ENCODE measurements at places on chromosomes 5 and 9.

- no peak for DNase-seq
Measured at GRCh38 chr5:73352649-73353230, 95.8 kb downstream of the FOXD1 start.

DNA sequence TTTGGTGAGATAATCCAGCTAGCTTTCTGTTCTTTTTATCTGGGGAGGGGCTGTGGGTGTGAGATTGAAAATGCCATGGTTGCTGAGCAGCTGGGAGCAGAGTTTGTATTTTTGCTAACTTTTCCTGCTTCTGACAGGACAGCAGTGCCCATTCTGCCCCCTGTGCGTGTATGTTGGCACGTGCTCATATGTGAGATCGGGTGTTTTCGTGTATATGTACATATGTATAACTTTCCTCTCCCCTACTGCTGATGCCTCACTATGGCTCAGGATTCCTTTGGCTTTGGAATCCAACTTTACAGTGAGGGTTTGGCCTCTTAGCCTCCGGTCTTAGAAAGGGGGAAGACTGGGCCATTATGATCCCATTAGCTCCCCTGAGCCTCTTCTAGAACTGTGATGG, 38.3 kb downstream of the RGS3 start:
- no peak for DNase-seq

DNA sequence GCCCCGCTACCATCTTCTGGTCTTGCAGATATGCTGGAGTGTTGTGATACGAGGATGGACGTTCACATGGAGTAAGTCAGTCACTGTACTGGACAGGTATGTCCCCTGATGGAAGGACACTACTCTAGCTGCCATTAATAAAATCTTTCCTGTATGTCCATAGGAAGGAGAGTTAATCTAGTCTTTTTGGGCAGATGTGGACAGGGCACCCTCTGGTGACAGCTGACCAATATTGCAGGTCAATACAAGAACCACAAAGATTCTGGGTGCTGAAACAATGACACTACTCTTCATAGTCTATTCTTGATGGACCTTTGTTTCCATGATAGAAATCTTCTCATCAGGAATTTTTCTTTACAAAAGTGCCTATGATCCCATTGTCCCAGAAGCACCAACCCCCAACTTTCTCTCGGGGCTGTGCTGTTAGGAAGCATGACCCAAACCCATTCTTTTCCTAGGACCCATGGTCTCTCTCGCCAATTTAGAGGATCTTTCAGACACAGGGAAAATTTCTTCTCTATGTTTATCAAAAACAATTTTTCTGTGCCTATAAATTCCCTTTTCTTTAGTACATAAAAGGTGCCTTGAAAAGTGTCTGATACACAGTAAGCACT, 376.9 kb downstream of the DTWD2 start:
- no peak for DNase-seq

GRCh38 chr9:113579283-113580040, 115.9 kb downstream of the RGS3 start:
- DNase-seq, result no peak

- DNase-seq, result peak; percentile 45
Measured at GRCh38 chr5:79255786-79256557, 20.0 kb downstream of the JMY start.

DNA sequence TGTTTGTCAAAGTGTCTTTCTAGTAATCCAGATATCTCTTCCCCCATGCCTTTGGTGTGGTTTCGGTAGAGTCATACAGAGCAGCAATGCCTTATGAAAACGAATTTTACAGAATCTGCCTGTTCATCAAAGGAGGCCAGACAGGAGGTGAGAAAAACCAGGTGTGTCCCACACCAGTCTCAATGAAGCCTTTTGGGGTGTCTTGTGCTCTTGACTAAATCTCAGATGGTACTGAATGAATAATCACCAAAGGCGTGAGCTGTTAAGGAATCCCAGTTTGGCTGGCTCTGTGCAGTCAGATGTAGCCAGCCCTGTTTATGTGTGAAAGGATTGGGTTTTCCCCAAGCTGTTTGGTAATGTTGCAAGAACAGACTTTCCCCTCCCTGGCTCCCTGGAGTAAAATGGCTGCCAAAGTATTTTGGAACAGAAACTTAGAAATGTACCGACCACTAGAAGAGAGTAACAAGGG, 70.8 kb upstream of the CDKN2B start:
- DNase-seq, result peak; percentile 5

- no peak for DNase-seq
Measured at GRCh38 chr9:95581900-95582299, 65.1 kb upstream of the PTCH1 start.

GRCh38 chr5:71640408-71640807, 53.3 kb downstream of the MCCC2 start:
- no peak for DNase-seq

- DNase-seq, result peak; percentile 84
Measured at GRCh38 chr9:127910613-127911205, 6.1 kb downstream of the ST6GALNAC4 start.

DNA sequence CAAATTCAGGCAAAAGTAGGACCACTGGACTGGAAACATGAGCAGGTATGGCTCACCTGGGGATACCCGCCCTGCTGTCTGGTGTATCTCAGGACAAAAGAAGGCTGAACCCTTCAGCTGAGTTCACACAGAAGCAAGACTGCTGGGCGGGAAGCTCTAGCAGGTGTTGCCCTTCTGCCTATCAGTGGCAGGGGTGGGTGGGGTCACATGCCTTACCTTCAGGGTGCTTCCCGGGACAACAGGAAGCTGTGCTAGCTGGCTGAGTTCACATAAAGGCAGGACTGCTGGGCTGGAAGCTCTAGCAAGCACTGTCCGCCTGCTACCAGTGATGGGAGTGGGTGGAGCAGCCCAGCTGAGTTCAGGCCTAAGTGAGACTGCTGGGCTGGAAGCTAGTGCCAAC, 498.8 kb upstream of the ZNF608 start:
- no peak for DNase-seq

- DNase-seq, result no peak
Measured at GRCh38 chr9:86141843-86142242, 42.5 kb upstream of the GOLM1 start.

DNA sequence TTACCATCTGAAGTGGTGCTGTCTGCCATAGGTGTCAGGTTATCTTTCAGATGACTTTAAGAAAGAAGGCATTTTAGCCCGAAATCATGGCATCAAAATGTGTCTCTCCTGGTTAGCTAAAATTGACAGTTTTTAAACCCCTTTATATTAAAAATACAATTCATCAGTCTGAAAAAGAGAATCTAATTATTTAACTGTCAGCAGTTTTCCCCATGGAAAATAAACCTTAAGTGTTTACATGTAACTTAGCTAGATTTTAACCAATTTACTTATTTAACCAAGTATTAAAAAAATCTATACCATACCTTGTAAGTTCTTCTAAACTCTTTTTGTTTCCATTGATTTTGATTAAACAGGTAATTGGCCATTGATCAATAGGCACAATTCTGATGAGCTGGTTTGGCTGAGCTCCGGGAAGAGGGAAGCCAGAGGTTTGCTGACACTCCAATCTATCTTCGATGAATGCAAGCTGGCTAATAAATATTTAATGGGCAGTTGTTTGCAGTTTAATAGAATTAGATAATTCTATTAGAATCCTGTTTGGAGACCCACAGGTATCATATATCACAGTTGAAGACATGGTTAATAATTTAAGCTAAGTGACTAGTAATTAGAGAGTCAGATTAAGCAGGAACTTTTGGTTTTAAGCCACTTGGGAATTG, 114.0 kb downstream of the MAT2B start:
- DNase-seq, result no peak

DNA sequence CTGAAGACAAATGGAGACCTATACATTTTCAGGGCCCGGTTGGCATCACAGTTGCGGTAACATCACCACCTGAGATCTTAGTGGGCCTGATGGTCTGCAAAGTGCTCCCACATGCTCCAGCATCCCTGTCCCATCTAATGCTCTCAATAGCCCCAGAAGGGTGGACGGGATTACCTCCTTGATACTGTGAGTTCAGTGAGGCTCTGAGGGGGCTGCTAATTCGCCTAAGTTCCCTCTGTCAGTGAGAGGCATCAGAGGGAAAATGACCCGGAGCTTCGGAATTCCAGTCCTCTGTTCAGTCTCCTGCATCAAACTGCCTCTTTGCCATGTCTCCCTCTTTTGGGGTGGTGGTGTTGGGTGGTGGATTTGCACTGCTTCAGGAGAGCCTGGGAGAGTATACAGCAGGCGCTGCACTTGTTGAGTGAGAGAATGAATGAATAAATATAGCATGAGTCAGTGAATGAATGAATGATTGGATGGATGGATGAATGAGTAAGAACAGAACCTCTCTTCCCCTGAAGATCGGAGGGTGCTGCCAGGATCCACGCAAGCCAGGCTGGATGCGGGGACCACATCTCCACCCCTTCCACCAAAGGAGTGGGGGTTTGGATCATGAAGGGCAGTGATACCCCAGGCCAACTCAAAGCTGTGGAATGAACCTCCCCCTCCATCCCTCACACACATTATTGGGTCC, 141.0 kb downstream of the GABBR2 start:
- no peak for DNase-seq

DNA sequence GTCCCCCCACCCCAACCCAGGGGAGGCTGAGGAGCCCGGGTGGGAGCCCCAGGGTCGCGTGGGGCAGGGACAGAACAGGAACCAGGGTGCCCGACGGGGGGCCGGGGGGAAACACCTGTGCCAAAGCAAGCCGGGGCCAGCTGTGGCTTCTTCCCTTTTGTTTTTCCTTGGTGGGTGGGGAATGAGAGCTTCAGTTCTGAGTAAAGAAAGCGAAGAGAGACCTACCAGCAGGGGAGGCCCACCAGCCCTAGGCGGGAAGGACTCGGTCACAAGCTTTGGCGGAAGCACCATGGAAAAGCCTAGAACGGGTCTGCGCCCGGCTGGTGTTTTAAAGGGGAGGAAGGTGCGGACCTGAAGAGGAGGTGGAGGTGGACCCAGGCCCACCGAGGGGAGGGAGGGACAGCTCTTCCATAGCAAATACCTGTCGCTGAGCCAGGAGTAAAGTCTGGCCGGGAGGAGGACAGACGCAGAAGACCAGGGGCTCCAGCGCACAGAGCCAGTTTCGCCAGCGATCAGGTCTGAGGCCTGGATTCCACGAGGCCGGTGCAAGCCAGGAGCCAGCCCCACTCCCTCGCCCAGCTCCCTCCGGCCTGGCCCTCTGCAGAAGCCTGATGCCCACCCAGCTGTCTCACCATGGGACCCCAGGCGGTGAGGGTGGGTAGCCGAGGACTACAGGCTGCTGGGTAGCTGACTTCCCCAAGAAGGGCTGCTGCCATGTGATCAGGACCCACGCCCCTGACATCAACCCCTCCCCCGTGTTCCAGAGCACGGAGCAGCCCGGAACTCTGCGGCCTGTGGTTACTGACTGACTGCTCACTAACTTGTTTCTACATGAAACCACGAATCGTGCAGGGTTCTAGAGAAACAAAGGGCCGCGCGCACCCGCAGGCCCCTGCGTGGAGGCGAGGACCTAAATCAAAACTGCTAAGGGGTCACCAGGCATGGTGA, 849 bp upstream of the MGAT1 start:
- no peak for DNase-seq

DNA sequence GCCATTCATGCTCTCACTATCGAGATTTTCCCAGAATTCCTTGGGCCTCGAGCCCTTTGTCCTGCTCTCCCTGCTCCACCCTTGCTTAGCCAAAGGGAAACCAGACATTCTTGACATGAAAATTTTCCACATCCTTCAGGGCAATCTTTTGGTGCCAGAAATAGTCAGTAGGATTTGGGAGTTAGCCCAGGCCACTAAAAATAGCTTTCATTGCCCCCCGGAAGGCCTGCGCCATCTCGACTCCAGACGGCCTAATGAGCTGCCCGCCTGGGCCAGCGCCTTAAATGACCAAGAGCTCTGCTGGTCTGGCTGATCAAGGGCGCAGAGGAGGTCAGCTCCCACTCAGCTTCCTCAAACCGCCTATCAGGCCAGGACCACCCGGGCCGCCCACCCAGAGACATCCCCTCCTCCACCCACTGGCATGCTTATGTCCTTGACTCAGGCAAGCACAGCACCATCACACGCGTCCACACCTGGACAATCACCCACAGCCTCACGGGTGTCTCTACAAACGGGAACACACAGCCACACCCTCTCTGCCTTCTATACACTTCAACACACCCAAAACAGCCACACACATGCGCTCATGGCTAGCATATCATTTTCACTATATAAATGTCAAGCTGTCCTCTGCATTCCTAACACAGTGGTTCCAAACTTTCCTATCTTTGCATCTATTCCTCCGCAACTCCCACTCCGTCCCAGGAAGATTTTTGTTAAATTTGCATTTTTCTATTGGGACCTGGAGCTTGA, 20.9 kb downstream of the DUSP1 start:
- DNase-seq, result peak; percentile 71

DNA sequence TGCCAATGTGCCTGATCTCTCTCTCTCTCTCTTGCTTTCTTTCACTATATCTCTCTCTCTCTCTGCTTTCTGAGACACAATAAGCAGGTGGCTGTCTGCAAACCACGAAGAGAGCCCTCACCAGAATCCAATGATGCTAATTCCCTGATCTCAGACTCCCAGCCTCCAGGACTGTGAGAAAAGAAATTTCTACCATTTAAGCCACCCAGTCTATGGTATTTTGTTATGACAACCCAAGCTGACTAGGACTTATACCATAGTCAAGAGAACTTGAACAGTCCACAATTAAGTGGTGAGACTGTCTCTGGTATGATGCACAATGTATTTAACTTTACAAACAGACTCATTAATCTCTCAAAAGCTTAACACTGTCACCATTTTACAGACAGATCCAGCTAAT, 67.0 kb downstream of the NFIB start:
- no peak for DNase-seq

DNA sequence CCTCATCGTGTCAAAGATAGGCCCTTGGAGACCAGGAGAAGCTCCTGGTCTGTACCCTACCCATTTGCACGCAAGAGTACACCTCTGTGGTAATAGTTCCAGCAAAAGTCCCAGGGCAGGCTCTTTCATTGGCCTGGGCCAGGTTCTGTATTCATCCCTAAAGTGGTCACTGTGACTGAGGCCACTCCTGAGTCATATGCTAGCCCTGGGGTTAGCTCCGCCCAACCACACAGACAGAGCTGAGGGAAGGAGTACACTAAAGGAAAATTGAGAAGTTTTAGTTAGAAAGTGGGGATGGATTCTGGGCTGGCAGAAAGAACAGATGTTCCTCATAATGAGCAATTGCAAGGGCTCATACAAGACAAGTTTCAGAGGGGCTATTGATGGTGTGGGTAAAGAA, 206.7 kb downstream of the ARHGAP26 start:
- DNase-seq, result no peak

DNA sequence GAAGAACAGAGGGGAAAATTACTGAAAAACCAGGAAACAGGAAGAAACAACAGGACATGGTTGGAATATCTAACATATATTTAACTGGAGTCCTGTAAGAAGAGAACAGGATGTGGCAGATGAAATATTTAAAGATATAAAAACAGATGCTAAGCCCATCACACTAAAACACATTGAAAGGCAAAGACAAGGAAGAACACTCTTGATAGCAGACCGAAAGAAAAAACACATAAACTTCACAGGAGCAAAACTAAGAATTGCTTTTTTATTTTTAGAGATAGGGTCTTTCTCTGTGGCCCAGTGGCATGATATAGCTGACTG, 324.4 kb upstream of the ARRDC3 start:
- no peak for DNase-seq

GRCh38 chr5:43338862-43339261, 25.6 kb upstream of the HMGCS1 start:
- DNase-seq, result no peak

All from cerebellar cortex (tissue), 1 donor.